ENCODE measurements at places on chromosomes 4 and X.

- DNase-seq = no peak
These were observed 1814.9 kb downstream of the STIM2 start for GRCh38 chr4:28675582-28675981.

DNA sequence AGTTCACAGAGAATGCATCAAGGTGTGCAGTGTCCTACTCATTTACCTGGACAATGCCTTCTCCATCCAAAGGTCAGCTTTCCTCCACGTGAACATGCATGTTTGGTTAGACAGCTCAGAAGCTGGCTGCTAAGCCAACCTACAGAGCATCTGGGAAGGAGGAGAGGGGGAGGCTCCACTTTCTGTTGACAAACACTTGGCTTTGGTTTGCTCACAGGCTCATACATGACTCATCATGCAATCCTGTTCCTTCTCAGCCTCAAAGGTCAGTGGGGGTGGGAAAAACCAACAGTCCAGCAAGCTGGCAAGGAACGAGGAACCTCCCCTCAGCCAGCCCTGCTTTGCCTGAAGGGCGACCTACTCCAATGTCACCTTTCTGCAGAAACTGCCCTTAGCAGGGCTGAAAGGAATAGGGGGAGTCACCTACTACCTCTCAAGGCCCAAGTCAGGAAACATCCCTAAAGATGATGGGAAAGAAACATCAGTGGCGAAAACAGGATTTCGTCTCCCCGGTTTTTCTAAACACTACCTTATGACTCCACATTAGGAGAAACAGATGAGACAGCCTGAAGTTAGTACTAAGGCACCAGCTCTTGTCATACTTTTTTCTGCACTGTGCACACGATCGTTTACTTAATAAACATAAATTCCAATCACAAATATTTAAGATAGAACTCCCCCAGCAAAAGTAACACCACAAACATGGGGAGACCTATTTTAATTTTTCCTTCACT, 37.9 kb downstream of the RELL1 start:
- DNase-seq = peak; percentile 90

- no peak for DNase-seq
These were observed 100.8 kb downstream of the ANXA3 start for GRCh38 chr4:78652282-78652876.

- DNase-seq = no peak
These were observed 187.7 kb downstream of the SHROOM3 start for GRCh38 chr4:76622717-76623116.

- DNase-seq = no peak
These were observed 1.4 kb downstream of the ACOX3 start for GRCh38 chr4:8439168-8439567.

DNA sequence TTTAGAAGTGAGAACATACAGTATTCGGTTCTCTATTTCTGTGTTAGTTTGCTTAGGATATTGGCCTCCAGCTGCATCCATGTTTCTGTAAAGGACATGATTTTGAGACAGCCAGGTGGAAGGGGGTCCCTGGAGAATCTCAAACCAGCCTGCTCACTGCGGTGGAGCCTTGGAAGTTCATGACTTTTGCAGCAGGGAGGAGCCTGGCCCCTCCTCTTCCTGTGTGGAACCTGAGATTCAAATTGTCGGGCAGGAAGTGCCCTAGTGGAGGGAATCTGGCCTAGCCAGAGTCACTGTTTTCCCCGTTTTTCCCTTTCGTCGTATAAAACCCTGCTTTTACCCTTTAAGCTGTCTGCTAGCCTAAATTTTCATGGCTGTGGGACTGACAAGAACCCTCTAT, 762.6 kb downstream of the PCDH18 start:
- no peak for DNase-seq

DNA sequence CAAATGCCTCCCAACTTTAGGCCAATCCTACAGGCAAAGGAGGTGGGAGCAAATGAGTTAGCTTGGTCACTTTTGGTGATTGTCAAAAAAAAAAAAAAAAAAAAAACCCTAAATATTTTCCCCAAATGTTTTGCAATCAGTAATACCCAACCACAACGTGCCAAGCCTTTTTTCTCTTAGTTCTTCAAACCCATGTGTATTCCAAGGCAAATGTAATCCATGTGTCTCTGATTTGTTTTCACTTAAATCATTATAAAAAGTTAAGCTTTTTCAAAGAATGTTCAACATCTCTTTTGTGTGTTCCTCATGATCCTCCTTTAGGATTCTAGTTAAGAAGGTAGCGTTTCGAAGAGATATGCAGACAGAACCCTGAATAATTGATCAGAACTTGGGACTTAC, 328.4 kb downstream of the PAPSS1 start:
- no peak for DNase-seq

- no peak for DNase-seq
These were observed 23.5 kb upstream of the THOC2 start for GRCh38 chrX:123756320-123756719.

DNA sequence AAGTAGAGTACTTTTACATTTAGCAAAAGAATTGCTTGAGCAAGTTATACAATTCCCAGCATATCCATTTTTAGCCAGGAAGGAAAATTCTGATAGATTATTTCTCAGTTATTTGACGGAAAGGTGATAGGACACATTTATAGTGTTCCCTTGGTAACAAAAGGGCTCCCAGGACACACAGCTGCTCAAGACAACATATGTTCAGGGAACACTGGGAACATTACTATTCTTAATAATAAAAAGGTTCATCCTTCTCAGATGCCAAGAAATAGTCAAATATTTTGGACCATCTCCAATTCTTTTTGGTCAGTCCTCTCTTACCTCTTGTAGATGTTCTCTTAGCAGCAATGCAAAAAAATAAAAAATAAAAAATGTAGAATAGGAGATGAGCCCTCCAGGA, 66.8 kb upstream of the SMAD1 start:
- DNase-seq = no peak

GRCh38 chr4:8308144-8308543, 38.6 kb downstream of the HTRA3 start:
- DNase-seq = no peak

GRCh38 chr4:7462509-7462971, 27.8 kb upstream of the PSAPL1 start:
- DNase-seq = no peak

GRCh38 chrX:86014421-86014820, 32.9 kb downstream of the CHM start:
- DNase-seq = no peak

GRCh38 chr4:3516061-3516835, 16.0 kb downstream of the LRPAP1 start:
- DNase-seq = no peak

DNA sequence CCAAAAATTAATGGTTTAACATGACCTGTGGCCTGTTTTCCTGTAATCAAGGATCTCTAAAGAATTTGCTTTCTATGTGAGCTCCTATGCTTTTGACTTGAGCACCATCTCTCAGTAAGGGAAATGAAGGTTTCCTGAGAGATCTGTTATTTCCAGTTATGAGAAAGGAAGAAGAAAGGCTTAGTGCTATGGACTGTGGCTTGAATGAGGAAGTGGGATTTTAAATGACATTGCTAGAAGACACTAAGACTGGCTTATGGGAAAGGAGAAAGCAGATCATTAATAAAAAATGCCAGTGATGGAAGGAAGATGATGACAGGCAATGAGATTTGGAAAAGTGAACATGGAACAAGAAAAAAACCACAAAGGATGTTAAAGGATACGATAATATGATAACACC, 285.4 kb downstream of the OPHN1 start:
- peak; percentile 13 for DNase-seq

- DNase-seq = no peak
These were observed 99.0 kb downstream of the AREG start for GRCh38 chr4:74543983-74544382.

DNA sequence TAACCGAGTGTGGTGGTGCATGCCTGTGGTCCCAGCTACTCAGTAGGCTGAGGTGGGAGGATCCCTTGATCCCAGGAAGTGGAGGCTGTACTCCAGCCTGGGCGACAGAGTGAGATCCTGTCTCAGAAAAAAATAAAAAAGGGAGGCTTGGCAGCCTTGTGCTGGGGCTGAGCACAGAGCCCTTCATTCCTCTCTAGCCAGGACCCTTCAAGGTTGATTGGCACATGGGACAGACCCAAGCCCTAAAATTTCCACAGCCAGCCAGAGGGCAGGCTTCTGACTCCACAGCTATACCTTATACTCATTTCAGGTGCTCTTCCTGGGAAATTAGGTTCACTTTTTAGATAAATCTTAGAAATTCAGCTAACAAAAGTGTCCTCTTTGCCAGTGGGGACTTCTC, 553.0 kb upstream of the CPEB2 start:
- no peak for DNase-seq

GRCh38 chrX:17078031-17078720, 131.7 kb downstream of the REPS2 start:
- DNase-seq = no peak

- no peak for DNase-seq
These were observed 13.6 kb downstream of the ELOVL6 start for GRCh38 chr4:110184791-110185155.

DNA sequence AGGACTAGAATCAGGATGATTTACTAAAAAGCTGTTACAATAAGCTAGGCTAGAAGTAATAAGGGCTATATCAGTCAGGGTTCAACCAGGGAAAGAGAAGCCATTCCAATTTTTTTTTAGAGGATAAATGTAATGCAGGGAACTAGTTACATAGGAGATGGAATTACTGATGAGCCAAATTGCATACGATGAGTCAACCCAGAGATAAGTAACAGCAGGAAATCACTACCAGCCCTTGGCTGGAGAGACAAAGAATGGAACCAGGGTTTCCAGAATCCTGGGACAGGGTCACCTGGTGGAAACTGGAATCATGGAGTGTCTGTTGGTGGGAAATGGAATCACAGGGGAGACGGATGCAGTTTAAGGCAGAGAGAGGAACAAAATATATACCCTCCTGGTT, 13.1 kb upstream of the MAGEA4 start:
- DNase-seq = no peak

GRCh38 chr4:171648926-171649325, 164.3 kb upstream of the GALNTL6 start:
- no peak for DNase-seq

- DNase-seq = no peak
These were observed at the start of gene NAA11 for GRCh38 chr4:79325864-79326328. NAA11 (minus strand) TSS chr4:79326061; CDS start chr4:79325877, 184 bp downstream.

DNA sequence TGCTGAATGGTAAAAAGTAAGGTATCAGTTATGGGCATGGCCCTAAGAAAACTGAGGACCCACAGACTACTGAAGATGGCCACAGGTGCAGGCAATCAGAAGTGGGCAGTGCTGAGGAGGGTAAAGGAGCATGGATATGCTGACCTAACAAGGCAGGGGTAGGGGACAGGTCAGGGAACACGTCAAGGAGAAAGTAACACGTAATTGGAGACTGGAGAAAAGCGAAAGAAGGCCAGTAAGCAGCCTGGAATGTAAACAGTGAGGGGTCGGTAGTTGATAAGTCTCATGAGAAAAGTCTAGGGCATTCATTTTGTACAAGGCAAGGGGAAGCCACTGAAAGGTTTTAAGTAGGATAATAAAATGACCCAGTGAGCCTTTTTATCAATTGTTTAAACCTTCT, 153.3 kb downstream of the PRDM5 start:
- DNase-seq = no peak

GRCh38 chrX:65752294-65752693, 84.8 kb downstream of the MSN start:
- DNase-seq = no peak

GRCh38 chr4:25984796-25985195, 70.8 kb downstream of the SMIM20 start:
- DNase-seq = no peak

DNA sequence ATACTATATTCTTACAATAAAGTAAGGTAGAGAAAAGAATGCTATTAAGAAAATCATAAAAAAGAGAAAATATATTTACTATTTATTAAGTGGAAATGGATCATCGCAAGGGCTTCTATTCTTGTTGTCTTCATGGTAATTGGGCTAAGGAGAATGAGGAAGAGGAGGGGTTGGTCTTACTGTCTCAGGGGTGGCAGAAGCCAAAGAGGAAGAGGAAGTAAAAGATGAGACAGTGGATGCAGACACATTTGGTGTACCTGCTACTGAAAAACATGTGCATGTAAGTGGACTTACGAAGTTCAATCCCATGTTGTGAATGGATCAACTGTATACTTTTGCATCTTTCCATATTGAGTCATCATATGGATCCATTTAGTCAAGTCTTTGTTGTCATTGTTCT, 1502.1 kb upstream of the ADGRL3 start:
- no peak for DNase-seq

GRCh38 chr4:52982946-52983340, 120.8 kb downstream of the RASL11B start:
- DNase-seq = no peak

DNA sequence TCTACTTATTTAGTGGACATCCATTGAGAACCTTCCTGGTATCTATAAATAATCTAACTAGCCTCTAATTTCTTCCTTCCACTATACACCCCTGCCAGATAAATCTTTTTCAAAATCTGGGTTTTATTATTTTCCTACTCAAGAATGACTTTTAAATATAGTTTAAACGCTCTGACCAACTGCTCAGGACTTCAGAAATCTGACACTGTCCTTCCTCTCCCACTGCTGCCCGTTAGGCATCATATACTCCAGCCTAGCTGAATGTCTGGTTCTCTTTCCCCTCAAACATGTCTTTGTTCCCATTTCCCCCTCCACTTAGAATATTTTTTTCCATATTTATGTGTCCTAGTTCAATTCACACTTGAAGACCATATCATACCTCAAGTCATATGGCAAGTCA, 35.2 kb upstream of the CBLL2 start:
- no peak for DNase-seq

- DNase-seq = no peak
These were observed 333.8 kb upstream of the TENM3 start for GRCh38 chr4:181909368-181909767.

- DNase-seq = peak; percentile 26
These were observed 3.6 kb downstream of the NOCT start for GRCh38 chr4:139018971-139019758.

- no peak for DNase-seq
These were observed 361.8 kb downstream of the PPP3CA start for GRCh38 chr4:100985576-100985975.

DNA sequence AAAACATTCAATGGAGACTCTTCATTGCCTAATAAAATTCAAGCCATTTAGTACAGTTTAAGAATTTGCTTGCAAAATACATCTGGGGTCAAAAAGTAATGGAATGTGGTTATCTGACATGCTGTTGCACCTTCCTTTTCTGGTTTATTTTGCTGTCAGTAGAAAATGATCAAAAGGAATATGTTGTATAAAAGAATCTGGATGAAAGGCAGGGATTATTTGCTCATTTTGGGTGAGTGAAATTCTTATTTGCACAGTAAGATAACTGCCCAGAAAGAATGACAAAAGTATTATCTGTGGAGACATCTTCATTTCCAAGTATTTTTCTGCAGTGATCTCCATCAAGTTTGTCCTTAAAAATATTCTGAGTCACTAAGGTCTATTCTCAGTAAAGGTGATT, 30.4 kb downstream of the BOD1L1 start:
- no peak for DNase-seq

DNA sequence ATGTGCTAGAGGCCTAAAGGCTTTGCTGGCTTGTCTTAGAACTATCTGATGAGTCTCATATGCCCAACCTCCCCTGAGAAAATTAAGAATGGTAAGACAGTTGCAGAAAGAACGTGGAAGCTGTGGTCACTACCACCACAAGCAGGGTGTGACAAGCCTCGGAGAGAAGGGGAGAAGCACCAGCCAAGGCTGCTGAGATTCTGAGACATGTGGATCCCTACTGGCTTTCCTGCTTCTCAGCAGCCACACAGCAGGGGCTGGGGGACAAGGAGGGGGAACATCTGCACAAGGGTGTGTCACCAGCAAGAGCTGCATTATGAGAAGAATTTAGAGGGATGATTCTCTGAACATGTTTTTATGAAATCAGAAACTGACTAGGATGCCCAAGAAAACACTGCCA, 19.4 kb downstream of the TAPT1 start:
- peak; percentile 17 for DNase-seq

- DNase-seq = no peak
These were observed 72.3 kb downstream of the IGSF1 start for GRCh38 chrX:131216828-131217227.
